Stomach (tissue), 19 donors: ENCODE measurements at places on chromosomes 6 and 20. TPM values are rescaled to one million over a fixed set of nuclear protein-coding genes. Genes with fewer than 3 reads are reported as not detected.
A peak's percentile ranks its signal among the peaks of the same experiment; 100 is the strongest.

Gene SMLR1
- polyA plus RNA-seq, result not detected

Gene LST1
- 35.4 TPM for polyA plus RNA-seq

Gene ANGPT4
- polyA plus RNA-seq, result not detected

Gene SGK2
- polyA plus RNA-seq, result 15.3 TPM

DNA sequence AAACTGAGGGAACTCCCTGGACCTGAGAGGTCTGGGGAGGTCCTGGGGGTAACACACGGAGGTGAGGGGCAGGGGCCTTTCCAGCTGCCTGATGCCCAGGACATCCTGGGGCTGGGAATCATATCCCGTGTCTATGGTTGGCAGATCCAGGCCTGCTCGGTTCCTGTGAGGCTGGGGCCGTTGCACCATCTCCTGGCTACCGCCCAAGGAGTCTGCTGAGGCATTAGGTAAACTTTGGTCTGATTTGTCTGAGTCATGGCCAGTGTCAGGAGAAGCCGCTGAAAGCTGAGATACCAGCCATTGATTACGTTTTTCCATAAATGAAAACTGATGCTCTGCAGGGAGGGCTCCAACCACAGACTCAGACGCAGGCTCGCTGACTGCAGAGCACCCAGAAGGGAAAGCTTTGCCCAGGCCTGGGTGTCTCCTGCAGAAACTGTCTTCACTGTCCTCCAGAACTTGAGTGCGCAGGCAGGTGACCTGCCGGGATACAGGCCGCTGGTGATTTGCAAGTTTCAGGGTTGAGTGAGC lies 14.2 kb downstream of the TRAF3IP2 start:
- peak; percentile 78 for DNase-seq

- no peak for DNase-seq
Measured at GRCh38 chr6:148169706-148170105, 172.9 kb upstream of the SASH1 start.

DNA sequence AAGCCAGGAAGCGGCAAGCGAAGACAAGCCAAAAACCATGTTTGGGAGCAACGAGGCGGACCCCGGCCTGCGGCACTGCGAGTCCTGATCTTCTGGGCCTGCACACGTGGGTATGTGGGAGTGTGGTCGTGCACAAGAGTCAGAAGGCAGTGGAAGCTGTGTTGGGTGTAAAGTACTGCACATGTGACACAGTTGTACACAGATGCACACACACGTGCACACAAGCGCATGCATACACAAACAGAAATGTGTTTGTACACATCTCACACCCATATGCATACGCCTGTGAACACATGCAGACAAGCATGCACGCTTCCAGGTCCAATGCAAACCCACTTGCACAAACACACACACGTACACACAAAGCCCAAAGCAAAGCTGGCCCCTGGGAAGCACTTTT lies 52.6 kb upstream of the SLCO4A1 start:
- DNase-seq, result no peak
